Hematopoietic multipotent progenitor cell treated with erythropoietin and hydrocortisone succinate and interleukin-3 and kit ligand, for 8 days (in vitro differentiated cells): ENCODE measurements at places on chromosomes 2 and 18.

- peak; percentile 77 for DNase-seq
Measured at GRCh38 chr18:48023334-48024008, 93.0 kb upstream of the SMAD2 start.

DNA sequence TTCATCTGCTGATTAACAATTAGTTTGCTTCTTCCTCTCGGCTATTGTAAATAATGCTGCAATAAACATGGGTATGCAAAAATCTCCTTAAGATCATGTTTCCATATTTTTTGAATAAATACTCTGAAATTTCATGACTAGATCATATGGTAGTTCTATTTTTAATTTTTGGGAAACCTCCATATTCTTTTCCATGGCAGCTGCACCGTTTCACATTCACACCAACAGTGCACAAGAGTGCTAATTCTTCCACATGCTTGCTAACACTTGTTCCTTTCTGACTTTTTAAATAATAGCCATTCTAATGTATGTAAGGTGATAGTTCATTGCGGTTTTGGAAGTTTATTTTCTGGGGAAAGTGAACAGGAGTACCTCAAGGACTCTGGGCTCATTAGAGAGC, 52.6 kb upstream of the TACR1 start:
- no peak for DNase-seq

- DNase-seq = no peak
Measured at GRCh38 chr2:64311191-64311910, 142.6 kb upstream of the LGALSL start.

GRCh38 chr18:76052227-76052595, 442.8 kb downstream of the ZNF516 start:
- DNase-seq = no peak

GRCh38 chr2:164969909-164970690, 14.8 kb upstream of the SLC38A11 start:
- DNase-seq = no peak
